ENCODE measurements at places on chromosomes 5 and 9.

DNA sequence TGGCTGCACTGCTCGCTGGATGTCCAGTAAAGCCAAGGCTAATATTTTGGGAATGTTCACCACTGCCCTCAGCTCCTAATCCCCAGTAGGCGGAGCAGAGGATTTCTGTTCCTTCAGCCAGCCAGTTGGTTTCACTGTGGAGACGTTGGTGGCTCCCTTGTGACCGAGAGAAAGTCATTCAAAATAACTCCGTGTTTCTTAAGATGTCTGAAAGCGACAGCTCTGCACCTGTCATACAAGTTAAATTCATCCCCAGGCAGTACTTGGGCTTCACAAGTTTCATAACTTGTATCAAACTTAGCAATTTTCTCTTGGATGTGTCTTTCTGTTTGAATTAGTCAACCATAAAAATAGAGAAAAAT, 382 bp upstream of the CDKN2B start:
- DNase-seq = no peak

- DNase-seq = no peak
Observed at GRCh38 chr9:136303066-136303824, 649 bp downstream of the CCDC187 start.

GRCh38 chr9:34560599-34561214, 28.8 kb downstream of the CNTFR start:
- no peak for DNase-seq

GRCh38 chr5:131150408-131150807, 14.6 kb downstream of the HINT1 start:
- no peak for DNase-seq

DNA sequence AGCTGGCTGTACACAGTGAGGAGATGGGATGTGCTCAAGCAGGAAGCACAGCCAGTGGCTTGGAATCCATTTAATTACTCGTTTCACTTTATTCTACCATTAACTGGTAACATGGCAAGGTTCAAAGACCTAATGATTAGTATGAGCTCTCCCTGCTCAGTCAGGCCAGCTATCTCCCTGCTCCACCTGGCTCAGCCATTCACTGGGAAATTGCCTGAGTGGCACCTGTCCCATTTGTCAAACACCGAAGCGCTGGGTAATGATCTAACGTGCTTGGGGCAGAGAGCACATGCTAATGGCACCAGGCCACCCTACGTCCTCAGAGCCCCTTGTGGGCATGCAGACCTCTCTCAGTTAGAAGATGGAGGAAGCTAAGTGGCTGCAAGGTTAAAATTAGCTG, 162.2 kb downstream of the TTLL11 start:
- DNase-seq = no peak

GRCh38 chr9:127578952-127579853, 32.9 kb upstream of the STXBP1 start:
- peak; percentile 73 for DNase-seq

Measured in stimulated activated CD8-positive, alpha-beta memory T cell treated with anti-CD3 and anti-CD28 coated beads, Interleukin-4, amount 100 ng/mL, for 4 hours (primary cell).